Fibroblast of mammary gland (primary cell): ENCODE measurements at places on chromosomes 4 and X.

DNA sequence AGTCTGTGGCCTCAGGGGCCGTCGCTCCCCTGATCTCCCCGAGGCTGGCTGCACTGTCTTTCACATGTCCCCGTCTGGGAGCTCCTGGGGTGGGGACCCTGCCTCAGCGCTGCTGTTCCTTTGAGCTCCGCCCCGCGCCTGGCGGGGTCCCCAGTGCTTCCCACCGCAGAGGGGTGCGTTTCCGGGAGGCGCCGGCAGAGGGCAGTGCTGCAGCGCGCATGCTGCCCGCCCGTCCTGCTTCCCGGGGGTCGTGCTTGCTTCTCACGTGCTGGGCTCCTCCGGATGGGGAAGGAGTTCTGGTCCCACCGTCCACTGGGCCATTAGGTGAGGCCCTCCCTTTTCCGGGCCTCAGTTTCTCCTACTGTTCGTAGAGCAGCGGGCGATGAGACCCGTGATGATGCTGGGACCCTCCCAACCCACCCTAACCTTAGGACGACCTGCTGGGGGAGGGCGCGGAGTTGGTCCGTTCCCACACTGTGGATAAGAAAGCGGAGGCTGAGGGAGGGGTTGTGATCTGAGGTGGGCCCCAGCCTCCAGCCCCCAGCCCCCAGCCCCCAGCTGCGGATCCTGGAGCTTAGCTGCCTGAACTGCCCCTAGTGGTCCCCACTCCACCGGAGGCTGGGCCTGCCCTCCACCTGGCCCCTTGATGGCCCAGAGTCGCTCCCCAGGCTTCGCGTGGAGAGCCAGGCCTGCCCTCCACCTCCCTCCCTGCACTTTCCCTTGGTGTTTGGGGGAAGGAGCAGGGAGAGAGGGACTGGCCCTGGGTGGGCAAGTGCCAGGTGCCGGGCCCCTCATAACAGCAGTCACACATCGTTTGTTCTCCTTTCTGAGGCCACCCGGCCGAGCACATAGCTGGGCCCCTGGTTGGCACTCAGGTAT is 15.3 kb downstream of the CPZ start:
- DNase-seq = no peak

DNA sequence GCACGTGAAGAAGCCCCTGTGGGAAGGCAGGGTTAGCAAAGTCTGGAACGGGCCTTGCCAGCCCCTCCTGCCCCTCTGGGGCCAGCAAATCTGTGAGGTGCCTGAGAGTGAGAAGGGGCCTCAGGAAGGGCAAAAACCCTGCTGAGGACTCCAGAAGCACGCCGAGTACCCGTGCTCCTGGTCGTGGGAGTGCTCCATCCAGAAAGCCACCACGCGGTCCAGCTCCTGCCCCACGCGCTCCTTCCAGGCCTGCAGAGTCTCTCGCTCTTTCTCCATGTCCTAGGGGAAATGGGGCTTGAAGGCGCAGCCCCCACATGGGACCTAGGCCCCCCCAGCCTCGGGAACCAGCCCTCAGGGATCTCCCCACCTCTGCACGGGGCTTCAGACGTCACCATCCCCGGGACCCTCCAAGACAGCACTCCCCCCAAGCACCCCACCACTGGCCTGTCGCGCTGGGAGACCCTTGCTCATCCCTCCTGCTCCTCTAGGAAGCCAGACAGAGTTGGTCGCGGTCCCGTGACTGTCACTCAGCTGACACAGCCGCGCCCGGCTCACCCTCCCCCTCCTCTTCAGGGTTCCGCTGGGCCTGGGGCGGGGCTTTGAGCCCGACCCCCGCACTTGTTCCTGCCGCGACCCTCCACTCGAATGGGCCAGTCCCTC is at the start of gene RENBP:
Gene RENBP (minus strand): TSS at position 504 of the 660 bp plus-strand sequence. CDS start 33 bp downstream, at position 471.
- no peak for DNase-seq

GRCh38 chr4:16261313-16261878 is 35.1 kb upstream of the TAPT1 start:
- no peak for DNase-seq

GRCh38 chr4:2194496-2194895 is 47.4 kb downstream of the HAUS3 start:
- DNase-seq = no peak

- DNase-seq = no peak
Measured at GRCh38 chr4:7193030-7193958, 956 bp downstream of the SORCS2 start.

DNA sequence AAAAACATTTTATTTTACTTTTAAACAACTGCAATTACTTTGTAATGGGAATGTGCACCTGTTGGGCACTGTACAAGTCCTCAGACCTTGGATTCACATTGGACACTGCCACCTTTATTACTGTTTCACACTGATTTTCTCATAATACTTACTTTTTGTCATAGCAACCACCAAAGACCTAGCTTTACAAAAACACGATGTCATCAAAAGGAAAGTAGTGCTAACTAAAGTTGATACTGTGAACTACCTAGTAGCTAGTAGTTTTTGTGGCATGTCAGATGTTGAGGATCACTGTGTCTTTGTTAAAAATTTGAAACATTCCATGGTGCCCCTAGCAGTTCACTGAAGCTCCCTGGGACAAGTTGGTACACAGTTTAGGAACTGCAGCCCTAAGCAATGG is 62.9 kb upstream of the HOPX start:
- DNase-seq = no peak

GRCh38 chr4:180512801-180513475 is 1730.3 kb upstream of the TENM3 start:
- DNase-seq = no peak
